T-helper 1 cell (primary cell): ENCODE measurements at places on chromosomes 12 and 14.

- no peak for DNase-seq
These were observed 204.3 kb upstream of the KRR1 start for GRCh38 chr12:75715682-75716081.

DNA sequence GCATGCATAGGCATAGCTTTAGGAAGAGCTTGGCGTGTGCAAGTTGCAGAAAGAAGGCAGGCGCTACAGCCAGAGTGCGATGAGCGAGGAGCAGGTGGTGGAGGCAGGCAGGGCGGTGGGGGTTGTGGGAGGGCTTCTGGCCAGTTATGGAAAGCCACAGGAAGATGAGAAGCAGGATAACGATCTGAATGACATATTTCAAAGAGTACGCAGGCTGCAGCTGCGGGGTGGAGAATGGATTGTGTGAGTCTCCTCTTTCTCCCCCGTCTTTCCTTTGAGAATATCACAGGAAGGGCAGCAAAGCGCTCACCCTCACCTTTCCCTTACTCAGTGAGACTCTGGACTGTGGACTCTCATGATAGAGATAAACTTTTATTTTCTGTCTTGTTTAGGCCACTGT is 48.7 kb upstream of the PLXNC1 start:
- no peak for DNase-seq

- DNase-seq: no peak
These were observed 57.4 kb downstream of the RPH3A start for GRCh38 chr12:112848972-112849371.

GRCh38 chr14:99273766-99274345 is 1.9 kb upstream of the BCL11B start:
- no peak for DNase-seq

DNA sequence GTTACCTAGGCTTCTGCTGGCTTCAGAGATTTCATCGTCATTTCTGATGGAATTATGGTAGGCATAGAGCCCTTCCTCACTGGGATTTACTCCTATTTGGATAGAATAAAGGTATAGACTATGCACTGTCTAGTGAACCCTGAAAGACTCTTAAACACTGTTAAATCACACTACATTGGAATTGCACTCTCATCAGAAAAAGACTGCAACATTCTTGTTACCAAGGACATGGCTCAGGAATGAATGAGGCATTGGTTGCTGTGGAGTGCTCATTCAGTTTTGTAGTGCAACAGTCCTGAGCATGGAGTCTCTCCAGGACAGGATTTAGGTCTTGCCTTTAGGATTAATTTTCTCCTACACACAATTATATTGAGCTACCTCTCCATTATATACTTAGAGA is 483.0 kb downstream of the NRXN3 start:
- DNase-seq: no peak

DNA sequence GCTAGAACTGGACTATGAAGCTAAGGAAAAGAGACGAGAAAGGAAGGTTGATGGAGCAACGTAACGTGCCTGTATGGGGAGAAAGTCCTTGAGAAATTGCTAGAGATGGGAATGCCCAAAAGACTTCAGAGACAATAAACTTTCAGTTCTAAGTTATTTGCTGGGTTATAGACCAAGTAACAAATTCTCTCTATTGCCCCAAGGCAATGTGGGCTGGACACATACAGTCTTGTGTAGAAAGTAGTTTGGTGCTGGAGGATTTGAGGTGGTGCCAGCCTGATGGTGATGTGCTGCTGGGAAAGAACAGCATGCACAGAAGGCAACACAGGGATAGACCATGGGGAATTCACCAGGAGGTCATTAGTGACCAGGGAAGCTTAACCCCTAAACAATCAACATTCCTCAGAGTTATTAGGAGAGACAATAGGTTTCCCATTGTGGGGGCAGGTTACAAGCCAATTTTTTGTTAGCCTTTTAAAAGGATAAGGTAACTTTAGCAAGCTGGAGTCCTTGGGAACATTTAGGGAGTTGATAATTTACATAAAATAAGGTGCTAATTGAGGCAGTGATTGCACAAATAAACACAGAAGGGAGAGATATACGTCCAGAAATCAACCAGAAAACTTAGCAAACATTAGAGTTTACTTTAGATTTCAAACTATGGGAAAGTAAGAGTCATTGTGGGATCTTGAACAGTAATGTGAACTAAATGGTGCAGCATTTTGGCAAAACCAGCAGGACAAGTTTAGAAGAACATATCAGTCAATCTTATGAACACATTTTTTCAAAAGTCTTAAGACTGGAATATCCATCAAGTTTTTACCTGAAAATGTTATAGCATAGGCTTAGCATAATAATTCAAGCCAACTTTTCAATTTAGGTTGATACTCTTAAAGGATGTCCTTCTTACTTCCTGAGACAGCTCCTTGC is 61.4 kb downstream of the LMNTD1 start:
- no peak for DNase-seq

GRCh38 chr14:61076556-61076955 is 95.5 kb downstream of the SLC38A6 start:
- DNase-seq: no peak

DNA sequence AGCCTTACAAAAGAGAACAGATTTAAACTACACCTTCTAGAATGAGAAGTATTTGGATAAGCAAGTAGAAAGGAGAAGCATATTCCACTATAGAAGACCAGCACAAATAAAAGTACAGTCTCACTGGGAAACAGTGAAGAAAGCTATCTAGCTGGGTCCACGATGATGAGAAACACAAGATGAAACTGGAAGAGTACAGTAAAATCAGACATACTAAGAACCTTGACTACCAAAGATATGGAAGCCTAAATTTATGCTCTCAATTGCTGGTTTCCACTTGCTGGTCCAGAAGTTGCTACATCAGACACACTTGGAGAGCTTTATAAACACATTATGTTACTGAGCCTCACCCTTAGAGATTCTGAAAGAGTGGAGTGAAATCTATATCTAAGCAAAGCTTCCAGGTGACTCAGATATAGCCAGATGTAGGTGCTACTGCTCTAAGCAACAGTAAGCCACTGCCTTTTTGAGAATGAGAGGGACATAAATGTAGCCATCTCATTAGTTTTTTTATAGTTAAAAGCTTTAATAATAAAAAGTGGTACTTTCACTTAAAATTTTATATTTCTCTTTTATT is 96.3 kb upstream of the BBS10 start:
- DNase-seq: no peak

DNA sequence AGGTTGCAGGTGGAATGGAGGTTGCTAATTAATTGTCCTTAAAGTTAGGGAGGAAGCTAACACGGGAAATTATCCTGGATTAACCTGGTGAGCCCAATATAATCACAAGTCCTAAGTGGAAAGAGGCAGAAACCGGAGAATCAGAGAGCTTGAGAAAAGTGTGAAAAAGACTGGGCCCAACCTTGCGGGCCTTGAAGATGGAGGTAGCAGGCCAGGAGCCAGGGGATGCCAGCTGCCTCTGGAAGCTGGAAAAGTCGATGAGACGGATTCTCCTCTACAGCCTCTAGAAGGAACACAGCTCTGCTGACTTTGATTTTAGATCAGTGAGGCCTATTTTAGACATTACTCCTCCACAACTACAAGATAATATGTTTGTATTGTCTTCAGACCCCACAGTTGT is 2.1 kb downstream of the SDR9C7 start:
- no peak for DNase-seq

DNA sequence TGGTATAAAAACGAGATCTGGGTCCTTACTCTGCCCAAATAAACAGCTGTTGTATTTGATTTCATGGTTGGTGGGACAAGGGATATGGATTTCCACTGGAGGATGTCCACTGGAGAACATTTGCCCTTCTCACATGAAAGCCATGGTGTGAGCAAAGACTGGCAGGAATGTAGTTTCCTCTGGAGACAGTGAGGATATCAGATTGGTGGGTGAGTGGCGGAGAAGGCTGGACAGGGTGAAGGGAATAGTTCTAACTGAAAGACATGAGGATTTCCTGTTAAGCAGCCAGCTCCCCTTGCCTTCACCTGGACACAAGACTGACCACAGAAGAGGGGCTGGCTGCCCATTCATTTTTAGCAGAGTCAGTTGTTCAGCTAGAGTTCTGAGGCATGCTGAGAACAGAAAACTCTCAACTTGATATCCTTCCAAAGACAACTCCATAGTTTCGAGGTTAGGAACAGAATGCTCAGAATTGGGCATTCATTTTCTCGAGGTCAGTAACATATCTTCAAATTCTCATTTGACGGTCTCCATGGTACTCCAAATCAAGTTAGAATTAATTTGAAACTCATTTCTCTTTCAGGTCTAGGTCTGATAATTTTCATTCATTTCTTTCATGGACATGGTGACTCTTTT is 365.7 kb downstream of the LRIG3 start:
- DNase-seq: no peak

DNA sequence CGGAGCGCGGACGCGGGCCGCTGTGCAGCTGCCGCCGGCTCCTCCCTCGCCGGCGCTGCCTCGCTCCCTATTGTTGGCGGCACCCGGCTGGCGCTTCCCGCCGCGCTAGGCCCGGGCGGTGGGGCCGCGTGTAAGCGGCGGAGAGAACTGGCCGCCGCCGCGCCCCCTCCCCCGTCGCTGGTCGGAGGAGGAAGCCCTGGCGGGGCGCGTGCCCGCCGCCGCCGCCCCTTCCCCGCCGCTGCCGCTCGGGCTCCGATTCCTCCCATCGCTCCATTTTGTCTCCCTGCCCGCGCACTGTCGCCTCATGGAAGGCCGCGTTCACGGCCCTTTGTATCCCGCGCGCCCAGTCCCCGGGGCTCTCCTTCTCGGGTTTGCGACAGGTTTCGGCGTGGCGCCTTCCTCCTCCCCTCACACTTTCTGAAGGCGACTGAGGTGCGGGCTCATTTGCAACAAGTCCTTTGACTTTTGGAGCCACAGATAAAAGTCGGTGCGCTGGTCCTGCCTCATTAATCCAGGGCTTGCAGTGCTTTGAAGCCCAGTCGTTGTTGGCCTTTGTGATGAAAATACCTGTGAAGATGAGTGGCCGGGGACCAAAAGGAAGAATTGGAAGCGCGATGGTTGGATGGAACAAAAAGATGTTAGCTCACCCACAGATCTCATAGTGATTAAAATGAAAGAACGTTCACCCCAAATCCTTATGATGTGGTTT is 707 bp downstream of the CPSF6 start:
- DNase-seq: peak; percentile 40

DNA sequence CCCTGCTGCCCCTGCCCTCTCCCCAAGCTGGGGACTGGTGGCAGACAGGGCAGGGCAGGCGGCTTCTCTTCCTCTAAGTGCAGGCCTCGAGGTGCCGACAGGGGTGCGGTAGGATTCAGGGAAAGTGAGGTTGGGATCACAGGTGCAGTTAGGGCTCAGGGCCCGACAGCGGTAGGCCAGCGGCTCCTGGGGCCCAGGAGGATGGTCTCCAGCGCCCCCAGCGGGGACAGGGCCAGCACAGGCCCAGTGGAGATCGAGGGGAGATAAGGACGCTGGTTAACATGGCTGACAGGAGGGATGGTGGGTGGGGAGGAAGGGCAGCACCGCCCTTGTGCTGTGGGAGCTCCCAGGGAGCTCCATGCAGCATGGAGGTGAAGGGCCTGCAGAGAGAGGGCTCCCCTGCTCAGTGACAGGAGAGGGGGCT is 935 bp upstream of the CRIP1 start:
- DNase-seq: peak; percentile 66

DNA sequence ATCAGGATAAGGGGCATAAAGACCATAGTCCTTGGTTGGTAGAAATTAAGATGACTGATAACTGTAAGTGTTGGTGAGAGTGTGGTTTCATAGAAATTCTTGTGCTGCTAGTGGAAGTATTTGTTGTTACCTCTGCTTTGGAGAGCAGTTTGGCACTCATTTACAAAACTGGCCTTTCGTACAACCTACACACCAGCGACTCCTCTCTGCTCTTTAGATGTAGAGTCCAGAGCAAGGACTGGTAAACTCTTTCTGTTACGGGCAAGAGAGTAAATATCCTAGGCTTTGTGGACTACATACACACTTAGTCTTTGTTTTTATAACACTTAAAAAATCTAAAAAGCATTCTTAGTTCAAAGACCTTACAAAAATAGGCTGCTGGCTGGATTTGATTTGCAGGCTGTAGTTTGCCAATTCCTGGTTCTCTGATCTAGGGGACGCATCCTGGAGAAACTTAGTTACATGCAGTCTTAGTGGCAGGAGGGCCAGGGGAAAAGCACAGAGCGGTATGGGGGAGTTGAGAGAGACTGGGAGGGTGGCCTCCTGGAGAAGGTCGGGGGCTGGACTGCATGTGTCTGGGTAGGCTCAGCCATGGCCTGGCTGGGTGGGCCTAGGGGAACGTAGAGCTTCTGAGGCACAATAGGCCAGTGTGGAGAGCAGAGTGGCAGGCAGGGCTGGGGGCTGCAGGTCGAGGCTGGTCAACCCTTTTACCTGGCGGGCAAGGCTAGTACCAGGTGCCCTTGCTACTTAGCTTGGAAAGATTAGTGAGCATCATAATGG is 55.3 kb upstream of the AMN start:
- DNase-seq: no peak

DNA sequence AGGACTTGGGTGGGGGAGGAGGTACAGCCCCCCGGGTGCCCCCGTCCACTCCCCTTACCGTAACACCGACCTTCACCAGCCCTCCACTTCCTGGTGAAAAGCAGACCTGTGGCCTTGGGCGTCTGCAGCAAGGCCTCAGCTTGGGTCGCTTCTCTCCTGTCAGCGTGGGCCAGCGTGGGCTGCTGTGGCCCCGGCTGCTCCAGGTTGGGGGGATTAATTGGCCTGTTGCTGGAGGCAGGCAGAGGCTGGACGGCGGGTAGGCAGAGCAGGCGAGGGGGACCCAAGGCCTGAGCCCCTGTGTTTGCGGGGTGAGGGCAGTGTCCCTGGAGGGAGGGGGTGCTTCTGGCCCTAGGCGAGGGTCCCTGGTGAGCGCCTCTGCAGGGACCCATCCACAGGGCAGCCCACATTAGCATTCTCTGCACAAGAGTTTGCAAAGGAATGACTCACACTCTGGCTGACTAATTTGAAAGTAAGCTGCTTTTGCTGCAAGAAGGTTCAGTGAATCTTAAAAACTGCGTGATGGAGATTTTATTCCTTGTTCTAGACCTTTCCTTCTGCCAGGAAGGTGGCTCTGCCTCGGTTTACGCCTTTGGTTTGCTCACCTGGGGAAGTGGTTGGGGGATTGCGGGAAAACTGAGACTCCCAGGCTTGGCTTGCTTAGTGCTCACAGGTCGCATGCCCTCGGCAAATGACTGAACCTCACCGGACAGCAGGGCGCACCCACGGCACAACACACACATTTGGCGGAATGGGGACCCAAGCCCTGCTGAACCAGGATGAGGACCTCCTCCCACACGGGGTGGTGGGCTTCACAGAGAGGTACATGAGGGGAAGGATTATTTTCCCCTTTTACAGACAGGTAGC is 37.9 kb upstream of the DLK1 start:
- DNase-seq: no peak

DNA sequence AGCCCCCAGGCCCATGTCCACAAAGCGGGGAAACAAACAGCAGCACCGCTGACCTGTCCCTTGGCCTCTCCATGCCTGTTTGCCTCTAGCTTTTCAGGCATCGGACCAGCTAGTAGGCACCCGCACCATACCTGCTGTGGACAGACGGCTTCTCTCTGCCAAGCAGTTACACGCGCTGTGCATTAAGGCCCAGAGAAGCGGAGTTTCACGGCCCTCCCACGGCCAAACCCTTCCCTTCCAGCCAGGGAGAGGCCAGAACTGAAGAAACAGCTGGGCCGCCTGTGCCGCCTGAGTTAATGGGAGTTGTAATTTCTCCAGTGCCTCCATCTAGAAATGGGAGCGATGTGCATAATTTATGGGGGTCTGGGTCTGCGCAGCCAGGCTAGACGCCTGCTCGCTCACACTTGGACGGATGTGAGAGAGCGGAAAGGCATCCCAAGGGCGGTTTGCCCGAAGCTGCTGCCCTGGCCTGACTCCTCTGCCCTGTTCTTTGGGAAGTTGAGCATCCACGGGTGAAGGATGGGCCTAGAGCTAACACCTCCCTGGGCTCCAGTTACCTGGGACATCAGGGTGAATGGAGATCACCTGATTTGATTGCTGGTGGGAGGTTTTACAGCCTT is 89.7 kb upstream of the BCL11B start:
- no peak for DNase-seq

GRCh38 chr12:64450057-64450640 is 1.8 kb upstream of the TBK1 start:
- no peak for DNase-seq
